Activated gamma-delta T cell treated with anti-CD3 and anti-CD28 coated beads, Interleukin-2, amount 50 U/mL, for 16 hours (primary cell): ENCODE measurements at places on chromosomes 5 and 9.

DNA sequence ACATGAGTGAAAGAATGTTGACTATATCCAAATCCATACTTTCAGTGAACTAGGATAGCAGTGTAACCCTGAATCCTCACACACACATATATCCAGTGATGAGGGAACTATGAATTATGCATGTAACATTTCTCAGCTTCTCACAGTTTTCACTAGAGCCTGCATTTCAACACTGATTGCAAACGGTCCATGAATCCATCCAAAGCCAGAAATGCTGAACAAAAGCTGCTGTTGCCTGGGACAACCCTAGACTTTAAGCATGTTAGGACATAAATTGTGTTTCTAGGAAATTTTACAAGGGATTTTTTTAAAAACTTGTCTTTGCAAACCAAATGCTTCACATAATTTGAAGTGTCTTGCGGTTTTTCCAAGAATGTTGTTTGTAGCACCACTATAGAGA, 2010.0 kb upstream of the WWC1 start:
- DNase-seq: no peak

DNA sequence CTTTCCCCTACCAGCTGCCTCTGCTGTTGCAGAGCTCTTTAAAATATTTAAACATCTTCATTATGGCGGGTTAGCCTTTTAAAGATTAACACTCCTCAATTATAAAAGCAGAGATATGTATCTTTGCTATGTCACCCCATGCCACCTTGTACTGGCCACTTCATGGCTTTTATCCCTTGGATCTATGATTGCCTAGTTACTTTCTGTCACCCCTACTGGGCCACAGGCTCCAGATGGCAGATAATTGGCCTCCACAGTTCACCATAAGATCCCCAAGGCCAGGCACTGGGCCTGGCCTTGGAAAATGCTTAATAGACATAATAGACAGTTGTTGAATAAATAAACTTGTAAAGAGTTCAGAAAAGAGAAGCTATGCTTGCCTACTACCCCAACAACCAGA, 142.0 kb upstream of the SHB start:
- no peak for DNase-seq

GRCh38 chr5:66888613-66889012, 292.4 kb downstream of the MAST4 start:
- no peak for DNase-seq

DNA sequence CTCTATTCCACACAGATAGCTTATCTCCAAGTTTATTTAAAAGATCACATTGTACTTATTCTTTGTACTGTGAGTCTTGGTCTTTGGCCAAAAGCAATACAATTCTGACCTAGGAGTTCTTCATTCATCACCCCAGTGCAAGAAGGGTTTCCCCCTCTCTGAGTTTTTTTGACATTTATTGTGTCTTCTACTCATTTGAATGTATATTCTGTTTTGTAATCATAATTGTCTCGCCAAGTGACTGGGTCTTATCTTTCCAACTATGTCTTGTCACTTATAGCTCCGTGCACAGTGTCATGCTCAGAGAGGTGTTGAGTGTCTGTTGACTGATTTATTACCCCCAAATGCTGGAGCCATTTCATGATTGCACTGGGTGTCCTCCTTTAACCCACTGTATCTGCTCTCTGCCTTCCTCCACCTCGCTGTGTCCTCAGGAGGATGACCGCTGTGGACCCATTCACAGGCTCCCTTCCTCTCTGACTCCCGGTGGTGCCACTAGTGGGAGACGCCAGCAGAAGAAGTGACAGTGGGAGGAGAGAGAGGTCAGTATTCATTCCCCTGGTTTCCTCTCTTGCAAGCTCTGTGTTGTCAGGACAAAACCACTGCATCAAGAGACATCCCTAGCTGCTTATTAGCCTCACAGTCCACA, 11.2 kb upstream of the TRIO start:
- DNase-seq: no peak

GRCh38 chr5:53893626-53894025, 333.2 kb downstream of the NDUFS4 start:
- no peak for DNase-seq
